ENCODE measurements at places on chromosomes 5 and 9.

DNA sequence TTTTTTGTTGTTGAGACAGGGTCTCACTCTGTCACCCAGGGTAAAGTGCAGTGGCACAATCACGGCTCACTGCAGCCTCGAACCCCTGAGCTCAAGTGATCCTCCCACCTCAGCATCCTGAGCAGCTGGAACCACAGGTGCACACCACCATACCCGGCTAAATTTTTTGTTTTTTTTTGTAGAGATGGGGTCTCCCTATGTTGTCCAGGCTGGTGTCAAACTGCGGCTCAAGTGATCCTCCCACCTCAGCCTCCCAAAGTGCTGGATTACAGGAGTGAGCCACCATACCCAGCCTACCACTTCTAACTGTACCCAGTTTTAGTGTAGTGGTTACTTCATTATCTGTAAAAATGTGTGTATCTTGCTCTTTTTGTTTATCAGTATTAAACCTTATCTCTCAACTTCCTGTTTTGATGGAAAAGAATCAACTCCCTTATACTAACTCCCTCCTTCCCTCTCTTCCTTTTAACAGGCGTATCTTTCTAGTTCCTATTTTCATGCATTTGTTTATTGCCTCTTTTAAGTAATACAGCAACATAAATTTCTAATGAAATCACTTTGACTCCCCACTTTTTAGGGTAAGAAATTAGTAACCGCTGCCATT, 33.1 kb downstream of the GRAMD2B start:
- DNase-seq: no peak

GRCh38 chr9:2657427-2657826, 35.8 kb downstream of the VLDLR start:
- no peak for DNase-seq

DNA sequence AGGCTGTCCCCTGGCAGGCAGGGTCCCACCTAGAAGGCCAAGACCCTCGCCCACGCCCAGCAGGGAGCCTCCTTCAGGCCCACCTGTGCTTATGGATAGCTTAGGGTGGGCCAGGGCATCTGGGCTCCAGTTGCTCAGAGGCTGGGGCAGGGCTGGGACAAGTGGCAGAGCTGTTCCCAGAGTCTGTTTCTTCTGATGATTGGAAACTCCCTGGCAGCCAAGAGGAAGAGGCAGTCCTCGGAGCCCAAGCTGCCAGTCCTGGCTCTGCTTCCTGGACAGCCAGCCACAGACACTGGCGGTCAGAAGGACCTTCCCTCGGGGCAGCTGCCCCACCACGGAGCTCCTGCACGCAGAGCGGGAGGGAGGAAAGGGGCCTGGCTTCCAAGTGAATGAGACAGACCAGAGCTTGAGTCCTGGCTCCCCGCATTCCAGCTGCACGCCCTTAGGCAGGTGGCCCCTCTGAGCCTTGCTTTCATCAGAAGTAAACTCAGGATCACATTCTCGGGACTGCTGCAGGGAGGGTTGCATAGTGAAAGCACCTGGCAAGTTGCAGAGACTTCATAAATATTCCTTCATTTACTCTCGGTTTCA, 37.9 kb upstream of the GABRP start:
- DNase-seq: no peak

DNA sequence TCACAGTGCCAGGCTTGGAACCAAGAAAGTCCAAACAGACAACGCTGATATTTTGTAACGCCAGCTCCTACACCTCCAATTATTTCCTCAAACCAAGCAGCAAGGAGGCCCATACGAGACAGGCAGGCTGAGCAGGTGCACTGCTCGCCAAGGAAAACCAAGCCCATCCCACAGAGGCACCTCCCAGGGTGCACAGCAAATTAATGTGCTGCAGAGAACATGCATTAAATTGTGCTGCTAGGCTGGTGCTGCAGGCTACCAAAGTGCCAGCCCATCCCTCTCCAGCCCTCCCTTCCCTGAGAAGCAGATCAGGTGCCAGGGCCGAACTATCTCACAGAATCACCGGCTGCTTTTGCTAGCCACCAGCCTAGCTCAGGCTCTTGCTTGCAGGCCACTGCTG, 137.8 kb downstream of the PAX5 start:
- DNase-seq: no peak

DNA sequence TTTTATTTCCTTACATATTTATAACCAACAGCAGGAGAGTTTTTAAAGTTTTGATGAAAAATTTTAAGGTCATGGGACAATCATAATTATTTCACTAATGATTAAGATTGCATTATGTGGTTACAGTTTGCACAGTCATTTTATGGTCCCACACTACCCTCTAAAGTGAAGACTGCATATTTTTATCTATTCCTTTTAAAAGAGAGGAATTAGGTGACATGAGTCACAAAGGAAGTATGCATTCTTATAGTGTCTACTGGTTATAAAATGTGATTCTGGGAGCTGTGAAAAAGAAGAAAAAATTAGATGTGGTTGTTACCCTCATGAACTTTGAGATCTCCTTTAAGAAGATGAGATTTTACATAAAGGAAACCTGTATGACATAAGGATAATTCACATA, 87.9 kb upstream of the GRIA1 start:
- DNase-seq: no peak

DNA sequence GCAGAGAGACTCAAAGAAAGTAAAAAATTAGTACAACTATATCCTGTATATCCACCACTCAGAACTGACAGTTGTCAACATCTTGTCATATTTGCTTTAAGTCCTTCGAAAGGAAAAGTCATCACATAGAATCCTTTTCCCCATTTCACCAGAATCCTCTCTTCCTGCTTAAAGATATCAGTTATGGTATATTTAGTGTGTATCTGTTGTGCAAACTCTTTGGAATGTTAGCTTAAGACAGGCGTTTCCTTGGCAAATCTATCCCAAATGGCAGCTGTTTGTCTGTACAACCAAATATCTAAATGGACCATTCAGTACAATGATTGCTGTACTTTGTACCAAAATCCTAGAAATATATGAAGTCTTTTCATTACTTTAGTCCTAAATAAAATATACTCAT, 98.5 kb downstream of the ITGA1 start:
- no peak for DNase-seq

- DNase-seq: peak; percentile 60
Measured at GRCh38 chr5:147479949-147480348, 29.9 kb downstream of the DPYSL3 start.

DNA sequence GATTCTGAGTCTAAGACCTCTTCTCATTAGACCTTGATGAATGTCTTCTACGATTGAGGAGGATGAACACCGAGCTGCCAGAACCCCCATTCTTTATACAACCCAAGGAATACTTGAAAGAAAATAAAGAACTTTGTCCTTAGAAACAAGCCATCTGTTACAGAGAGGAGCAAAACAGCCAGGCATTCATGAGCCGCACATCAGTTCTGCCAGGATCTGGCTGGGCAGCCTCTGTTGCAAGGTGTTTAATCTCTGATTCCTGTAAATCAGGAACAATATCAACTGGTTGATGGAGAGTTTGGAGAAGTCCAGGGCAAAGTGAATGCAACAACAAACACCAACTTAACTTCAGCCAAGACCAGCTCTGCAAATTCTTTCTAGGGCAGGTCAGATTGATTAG, 165.5 kb upstream of the DMAC1 start:
- DNase-seq: no peak

GRCh38 chr5:81994679-81995078, 22.9 kb downstream of the ATG10 start:
- DNase-seq: no peak

GRCh38 chr5:124662181-124662781, 84.2 kb downstream of the ZNF608 start:
- DNase-seq: peak; percentile 90

- DNase-seq: no peak
Measured at GRCh38 chr5:145804701-145805100, 30.4 kb downstream of the PRELID2 start.

- no peak for DNase-seq
Measured at GRCh38 chr5:142878111-142878510, 107.9 kb downstream of the ARHGAP26 start.

GRCh38 chr5:124199893-124200292, 546.5 kb downstream of the ZNF608 start:
- DNase-seq: no peak

- DNase-seq: no peak
Measured at GRCh38 chr9:86763791-86764190, 183.5 kb downstream of the GAS1 start.

- no peak for DNase-seq
Measured at GRCh38 chr5:37721447-37721871, 118.4 kb downstream of the GDNF start.

DNA sequence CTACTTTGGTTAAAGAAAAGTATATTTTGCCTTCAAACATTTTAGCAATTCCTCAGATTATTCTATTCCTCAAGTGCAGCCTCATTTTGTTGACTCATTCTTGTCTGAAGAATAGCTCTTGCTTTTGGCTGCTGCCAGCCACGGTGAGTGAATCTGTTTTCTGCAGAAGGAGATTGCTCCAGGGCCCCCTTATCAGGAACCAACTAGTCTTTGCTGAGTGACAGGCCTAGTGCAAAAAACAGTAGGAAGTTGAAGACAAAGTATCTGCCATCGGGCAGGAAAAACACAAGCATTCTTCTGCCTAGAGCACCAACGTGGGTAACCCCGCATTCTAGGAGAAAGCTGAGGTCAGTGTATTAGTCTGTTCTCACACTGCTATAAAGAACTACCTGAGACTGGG, 42.3 kb downstream of the ZNF883 start:
- DNase-seq: no peak

All from NCI-H748 treated with DMSO at 0.1 percent for 48 hours (cell line).